Stimulated activated CD4-positive, alpha-beta T cell treated with anti-CD3 and anti-CD28 coated beads, Interleukin-1b, Interleukin-23, amount 100 ng/mL, for 1 hour (primary cell): ENCODE measurements at places on chromosomes 2 and 18.
A peak's percentile ranks its signal among the peaks of the same experiment; 100 is the strongest.

GRCh38 chr2:156156580-156156979 lies 175.9 kb downstream of the NR4A2 start:
- DNase-seq, result no peak

- DNase-seq, result no peak
Measured at GRCh38 chr2:218152777-218153176, 14.0 kb downstream of the CXCR1 start.

DNA sequence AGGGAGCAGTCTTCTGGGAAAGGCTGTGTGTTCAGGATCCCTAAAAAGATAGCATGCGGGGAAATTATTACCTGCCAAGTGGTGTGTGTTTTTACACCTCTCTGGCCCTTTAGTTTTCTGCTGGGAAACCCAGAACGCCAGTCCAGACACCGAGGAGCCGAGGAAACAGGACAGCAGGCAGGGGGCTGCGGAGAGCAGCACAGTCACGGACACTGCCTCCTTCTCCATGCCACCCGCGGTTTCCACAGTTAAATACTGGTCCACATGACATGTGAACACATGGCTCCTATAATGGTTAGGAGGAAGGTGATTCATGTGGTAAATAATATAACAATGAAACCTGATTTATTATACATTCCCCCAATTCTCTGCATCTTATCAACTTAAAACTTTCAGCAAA lies 20.4 kb downstream of the CNOT11 start:
- no peak for DNase-seq

- DNase-seq, result no peak
Measured at GRCh38 chr2:127365211-127365643, 22.5 kb downstream of the MAP3K2 start.

GRCh38 chr18:75016025-75016717 lies 192.8 kb downstream of the PTGR3 start:
- no peak for DNase-seq

- no peak for DNase-seq
Measured at GRCh38 chr2:237935740-237936452, 30.9 kb upstream of the UBE2F start.

- DNase-seq, result peak; percentile 32
Measured at GRCh38 chr18:21110713-21111345, 784 bp downstream of the ROCK1 start.

GRCh38 chr2:190984595-190984994 lies 29.4 kb downstream of the STAT1 start:
- DNase-seq, result no peak

DNA sequence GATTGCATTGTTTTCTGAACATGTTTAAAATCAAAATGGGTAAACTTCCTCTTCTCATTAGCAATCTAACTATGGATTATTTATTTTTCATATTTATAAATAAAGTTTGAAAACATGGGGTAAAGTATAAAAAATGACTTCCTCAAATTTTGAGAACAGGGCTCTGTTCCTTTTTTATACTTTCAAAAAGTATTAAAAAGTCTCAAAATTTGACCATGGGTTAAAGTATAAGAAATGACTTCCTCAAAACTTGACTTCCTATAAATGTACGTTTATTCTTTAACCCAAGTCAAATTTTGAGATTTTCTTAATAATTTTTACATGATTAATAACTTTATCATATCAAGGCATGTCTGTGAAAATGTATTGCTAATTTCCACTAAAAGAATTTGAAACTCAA lies 512.4 kb downstream of the GALR1 start:
- no peak for DNase-seq

- DNase-seq, result no peak
Measured at GRCh38 chr18:79375441-79376154, 20.1 kb upstream of the NFATC1 start.

GRCh38 chr2:74572178-74572925 lies 17.8 kb downstream of the DOK1 start:
- no peak for DNase-seq

- no peak for DNase-seq
Measured at GRCh38 chr2:202460119-202460518, 84.0 kb downstream of the BMPR2 start.

GRCh38 chr2:6667326-6667725 lies 198.4 kb downstream of the CMPK2 start:
- DNase-seq, result no peak

- DNase-seq, result no peak
Measured at GRCh38 chr2:120258196-120258595, 5.5 kb downstream of the RALB start.

GRCh38 chr2:121625953-121626352 lies 23.3 kb downstream of the CLASP1 start:
- no peak for DNase-seq

DNA sequence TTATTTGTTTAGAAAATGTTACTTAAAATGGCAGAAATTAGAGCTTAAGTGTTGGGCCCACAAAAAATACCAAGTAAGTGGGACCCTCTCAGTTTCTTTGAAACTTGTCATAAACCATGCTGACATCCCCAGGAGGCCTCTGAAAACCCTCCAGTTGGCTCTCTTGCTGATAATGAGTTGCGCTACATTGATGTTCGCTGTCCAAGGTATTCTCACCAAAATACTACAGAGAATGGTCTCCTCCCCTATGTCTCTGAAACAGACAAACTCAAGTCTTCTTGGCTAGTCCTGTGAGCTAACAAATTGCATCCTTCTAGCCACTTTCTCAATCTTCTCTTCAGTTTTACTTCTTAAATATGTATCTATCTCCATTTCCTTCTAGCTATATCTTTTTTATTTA lies 669.4 kb downstream of the IRS1 start:
- DNase-seq, result no peak

DNA sequence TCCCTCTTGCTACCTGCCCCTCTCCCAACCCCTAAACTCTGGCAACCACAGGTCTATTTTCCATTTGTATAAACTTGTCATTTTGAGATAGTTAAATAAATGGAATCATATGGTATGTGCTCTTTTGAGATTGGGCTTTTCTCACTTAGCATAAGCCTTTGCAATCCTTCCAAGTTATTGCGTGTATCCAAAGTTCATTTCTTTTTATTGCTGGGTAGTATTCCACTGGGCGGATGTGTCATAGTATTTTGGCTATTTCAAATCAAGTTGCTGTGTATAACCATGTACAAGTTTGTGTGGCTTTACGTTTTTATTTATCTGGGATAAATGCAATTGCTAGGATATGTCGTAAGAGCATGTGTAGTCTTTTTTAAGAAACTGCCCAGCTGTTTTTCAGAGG lies 55.5 kb upstream of the CUL3 start:
- no peak for DNase-seq

DNA sequence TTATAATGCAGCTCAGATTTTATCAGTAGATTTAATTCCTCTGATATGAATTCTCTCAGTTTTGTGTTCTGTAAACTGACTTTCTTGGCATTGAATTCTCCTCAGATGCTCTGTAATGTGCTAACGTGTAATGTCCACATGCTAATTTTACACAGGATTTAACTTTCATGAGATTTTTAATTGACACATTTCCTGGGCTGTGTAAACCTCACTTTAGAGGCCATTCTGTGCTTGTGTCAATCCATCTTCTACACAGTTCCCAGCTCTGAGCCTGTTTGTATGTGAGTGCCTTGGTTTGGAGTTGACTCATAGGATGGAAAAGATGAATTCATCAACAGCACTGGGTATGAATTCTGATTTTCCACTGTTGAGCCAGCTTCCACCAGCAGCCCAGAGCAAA lies 476.7 kb upstream of the GCFC2 start:
- no peak for DNase-seq

DNA sequence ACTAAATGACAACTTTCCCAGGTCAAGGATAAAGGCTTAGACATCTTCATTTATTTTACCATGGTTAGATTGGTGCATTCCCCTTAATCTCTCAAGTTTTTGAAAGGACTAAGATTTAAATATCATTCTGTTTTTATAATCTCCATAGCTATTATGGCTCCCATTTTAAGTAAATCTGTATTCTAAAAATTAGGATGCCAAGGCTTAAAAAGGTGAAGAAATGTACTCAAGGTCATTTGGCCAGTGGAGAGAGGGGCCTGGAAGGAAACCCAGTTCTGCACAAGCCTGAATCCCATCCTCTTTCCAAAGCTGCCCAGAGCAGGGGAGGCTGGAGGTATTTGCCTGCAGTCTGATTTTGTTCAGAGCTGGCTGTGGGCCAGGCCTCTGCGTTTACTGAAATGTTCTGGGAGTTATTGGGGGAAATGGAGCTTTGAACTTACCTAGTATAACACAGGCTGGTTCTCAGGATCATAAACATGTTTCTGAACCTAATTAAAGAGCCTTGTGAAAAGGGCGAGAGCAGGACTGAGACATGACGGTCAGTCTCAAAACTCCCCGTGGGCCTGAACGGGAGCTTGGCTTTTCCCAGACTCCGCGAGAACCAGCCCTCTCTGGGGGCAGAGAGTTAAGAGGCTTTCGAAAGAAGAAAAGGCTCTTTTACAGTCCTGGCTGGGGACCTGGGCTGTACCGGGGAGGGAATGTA lies 85.6 kb downstream of the DDX1 start:
- no peak for DNase-seq

DNA sequence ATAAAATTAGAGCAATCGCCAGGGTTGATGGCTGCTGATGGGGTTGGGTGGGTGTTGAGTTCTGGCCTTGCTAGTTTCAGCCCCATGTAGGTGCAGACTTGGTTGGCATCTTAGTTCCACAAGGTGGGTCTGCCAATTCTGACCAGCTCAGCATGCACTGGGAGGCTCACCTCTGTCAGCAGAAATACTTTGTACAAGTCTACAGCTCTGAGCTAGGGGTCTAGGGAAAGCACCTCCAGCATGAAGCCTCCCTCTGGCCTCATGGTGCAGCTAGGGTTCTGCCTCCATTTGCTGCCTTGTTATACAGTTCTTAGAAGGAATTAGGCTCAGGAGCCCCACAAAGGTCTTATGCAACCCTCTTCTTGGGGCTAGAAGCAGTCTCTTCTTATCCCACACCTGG lies 278.9 kb upstream of the HDAC4 start:
- no peak for DNase-seq

- no peak for DNase-seq
Measured at GRCh38 chr18:70600225-70600925, 311.5 kb downstream of the SOCS6 start.

DNA sequence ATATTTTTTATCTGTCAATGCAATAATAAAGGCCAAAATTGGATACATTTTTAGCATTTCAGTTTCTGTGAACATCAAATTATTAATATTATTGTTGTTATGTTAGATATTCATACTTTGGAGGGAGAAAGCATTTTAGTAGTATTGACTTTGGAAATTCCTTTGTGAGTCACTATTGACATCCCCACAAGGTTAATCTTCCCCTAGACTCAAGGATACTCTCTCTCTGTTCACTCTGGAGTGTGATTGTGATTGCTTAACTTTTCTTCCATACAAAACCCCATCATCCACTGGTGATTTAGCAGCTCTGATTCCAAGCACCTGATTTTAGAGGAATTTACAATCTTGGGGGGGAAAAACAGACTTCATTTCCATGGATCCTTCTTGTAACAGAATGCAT lies 352.0 kb downstream of the THSD7B start:
- no peak for DNase-seq

- no peak for DNase-seq
Measured at GRCh38 chr2:70160545-70160944, 30.3 kb downstream of the C2orf42 start.

GRCh38 chr18:2687390-2688001 lies 32.0 kb downstream of the SMCHD1 start:
- DNase-seq, result no peak

- DNase-seq, result no peak
Measured at GRCh38 chr2:149329068-149329467, 1.3 kb upstream of the LYPD6 start.

GRCh38 chr2:235171550-235172031 lies 219.8 kb downstream of the SH3BP4 start:
- DNase-seq, result no peak

- no peak for DNase-seq
Measured at GRCh38 chr2:48677450-48677849, 59.8 kb downstream of the GTF2A1L start.

GRCh38 chr2:54672590-54673456 lies 50.6 kb upstream of the EML6 start:
- no peak for DNase-seq

GRCh38 chr2:32264422-32265105 lies at the start of gene NLRC4:
TSS of gene NLRC4 (minus strand) at chr2:32264886. CDS start at chr2:32256775, 8,111 bp downstream.
- DNase-seq, result no peak

- DNase-seq, result no peak
Measured at GRCh38 chr2:106618614-106619013, 131.4 kb downstream of the CD8B2 start.

- DNase-seq, result no peak
Measured at GRCh38 chr2:118128826-118129225, 40.6 kb downstream of the INSIG2 start.

DNA sequence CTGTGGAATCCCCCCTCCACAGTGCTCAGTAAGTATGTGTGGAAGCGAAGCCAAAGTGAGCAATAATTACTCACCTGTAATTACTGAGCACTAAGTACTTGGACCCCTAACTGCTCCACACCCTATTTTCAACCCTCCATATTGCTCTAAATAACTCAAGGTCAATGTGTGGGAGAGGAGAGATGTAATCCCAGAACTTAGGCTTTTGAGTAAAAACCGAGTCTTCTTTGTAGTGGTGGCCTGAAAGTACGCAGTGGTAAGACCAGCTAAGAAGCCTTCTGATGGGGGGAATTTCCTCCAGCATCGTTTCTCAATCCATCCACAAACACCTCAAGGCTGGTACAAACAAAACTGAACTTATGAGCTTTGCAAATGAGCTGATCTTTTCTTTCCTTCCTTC lies 551.6 kb downstream of the ZEB2 start:
- no peak for DNase-seq

DNA sequence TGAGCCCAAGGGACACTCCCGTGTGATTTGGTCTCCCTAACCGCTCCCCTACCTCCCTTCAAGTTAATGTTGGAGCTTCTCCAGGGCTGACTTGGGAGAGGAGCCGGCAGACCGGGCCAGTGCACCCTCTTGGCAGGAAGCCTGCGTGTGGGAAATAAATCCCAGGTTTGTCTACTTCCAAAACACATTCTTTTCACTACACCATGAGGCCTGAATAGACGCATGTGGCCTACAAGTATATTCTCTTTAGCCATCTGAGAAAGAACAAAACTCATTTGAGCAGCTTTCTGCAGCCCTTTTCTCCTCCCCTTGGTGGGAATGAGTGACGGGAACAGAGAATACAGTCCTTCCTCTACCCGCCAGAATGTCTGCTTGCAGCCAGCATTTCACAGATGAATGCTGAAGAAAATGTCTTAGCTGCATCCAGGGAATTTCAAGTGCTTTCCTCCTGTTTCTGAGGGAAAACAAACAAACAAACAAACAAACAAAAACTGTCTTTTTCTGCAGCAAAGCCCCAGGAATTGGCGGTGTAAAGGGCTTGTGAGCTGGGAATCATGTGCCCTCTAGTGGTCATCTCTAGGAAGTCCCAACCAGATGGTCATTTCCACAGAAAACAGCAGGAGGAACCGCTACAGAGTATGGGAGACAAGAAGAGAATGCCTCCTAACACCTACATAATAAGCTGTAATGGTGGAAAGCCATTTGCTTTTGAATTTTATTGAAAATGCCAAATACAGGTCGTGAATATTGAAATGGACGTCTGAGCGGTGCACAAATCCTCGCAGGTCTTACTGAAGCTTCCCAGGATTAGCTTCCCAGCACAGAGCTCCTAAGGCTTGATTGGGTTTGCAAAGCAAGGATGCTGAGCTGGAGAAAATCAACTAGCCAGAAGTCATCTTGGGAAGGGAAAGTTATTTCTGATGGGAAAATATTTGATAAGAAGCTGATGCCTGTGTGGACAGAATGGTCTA lies 41.2 kb upstream of the DAPL1 start:
- no peak for DNase-seq

GRCh38 chr2:49175831-49176230 lies 21.5 kb upstream of the FSHR start:
- DNase-seq, result no peak

- DNase-seq, result no peak
Measured at GRCh38 chr2:70626254-70626990, 72.8 kb upstream of the TGFA start.

GRCh38 chr2:72220170-72220569 lies 72.5 kb upstream of the CYP26B1 start:
- DNase-seq, result no peak
